ENCODE measurements at places on chromosomes 5 and 9. TPM values are rescaled to one million over a fixed set of nuclear protein-coding genes. Genes with fewer than 3 reads are reported as not detected.

DNA sequence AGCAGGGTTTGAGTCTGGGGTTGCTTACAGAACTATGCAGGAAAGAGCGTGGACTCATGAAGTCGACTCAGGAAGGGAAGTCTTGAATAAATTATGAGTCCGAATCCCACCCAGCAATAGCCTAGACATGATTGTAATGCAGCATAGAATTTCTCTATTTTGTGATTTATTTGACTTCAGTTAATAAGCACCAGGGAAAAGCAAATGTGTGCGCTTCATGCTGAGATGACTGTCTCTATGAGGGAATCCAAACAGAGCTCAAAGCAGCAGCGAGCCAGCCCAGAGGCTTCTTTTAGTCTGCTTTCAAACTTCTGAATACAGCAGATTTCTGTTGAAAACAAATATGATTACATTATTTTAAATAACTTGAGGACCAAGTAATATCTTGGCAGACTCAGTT lies 188.0 kb downstream of the SEMA6A start:
- no peak for ATAC-seq

Gene NRG2
- 0.11 TPM for total RNA-seq

GRCh38 chr9:124457079-124457886 lies 7.0 kb downstream of the ADGRD2 start:
- no peak for ATAC-seq

GRCh38 chr5:59521476-59521875 lies 372.1 kb downstream of the PDE4D start:
- ATAC-seq: no peak

DNA sequence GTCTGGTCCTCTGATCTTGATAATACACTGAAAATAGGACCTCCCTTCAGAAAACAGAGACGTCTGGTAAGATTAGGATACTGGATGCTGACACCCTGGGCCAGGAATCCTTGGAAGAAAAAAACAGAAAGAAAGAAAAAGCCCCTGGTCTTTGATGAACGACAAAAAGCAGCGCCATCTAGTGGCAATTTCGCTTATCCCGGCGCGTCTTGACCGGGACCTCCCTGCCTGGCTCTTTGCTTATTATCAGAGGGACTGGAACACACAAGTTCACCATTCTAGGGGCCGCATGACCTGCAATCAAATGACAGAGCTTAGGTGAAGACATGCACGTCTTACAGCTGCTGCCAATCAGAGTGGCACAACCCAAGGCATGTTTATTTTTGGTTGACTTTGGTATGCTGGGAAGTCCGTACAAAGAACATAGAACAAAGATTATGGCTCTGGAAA lies 114.9 kb upstream of the NFIB start:
- ATAC-seq: no peak

Data from activated T-helper 17 cell treated with anti-CD3 and anti-CD28 coated beads, Interleukin-2, amount 50 U/mL, for 72 hours (primary cell).